Placental pericyte (primary cell): ENCODE measurements at places on chromosomes 7 and 10. TPM values are rescaled to one million over a fixed set of nuclear protein-coding genes. Genes with fewer than 3 reads are reported as not detected.

The ZNF488 gene
- under 0.01 TPM in 1 of 2 replicates, not detected in the other for total RNA-seq

The ARPC1B gene
- total RNA-seq, result 399 and 536 TPM in 2 replicates

The ITIH5 gene
- under 0.01 TPM in 1 of 2 replicates, not detected in the other for total RNA-seq

The FBH1 gene
- 75.9 and 109 TPM in 2 replicates for total RNA-seq

The ANKRD30A gene
- total RNA-seq, result under 0.01 TPM in 1 of 2 replicates, not detected in the other

The LRRC18 gene
- not detected in 2 replicates for total RNA-seq

The FKBP9 gene
- 209 and 351 TPM in 2 replicates for total RNA-seq

The USP54 gene
- 9.7 and 15.1 TPM in 2 replicates for total RNA-seq

The EBLN1 gene
- total RNA-seq, result not detected in 2 replicates

The GLCCI1 gene
- 3.6 and 10.3 TPM in 2 replicates for total RNA-seq

The GIMAP8 gene
- under 0.01 TPM in 1 of 2 replicates, not detected in the other for total RNA-seq

The LMBR1 gene
- 42.2 and 47.8 TPM in 2 replicates for total RNA-seq

The HOXA4 gene
- total RNA-seq, result 0.29 TPM in 1 of 2 replicates, not detected in the other

The ACTA2 gene
- 355 and 559 TPM in 2 replicates for total RNA-seq

The MMP21 gene
- not detected in 2 replicates for total RNA-seq
